Retina (tissue), 1 donor: ENCODE measurements at places on chromosomes 2 and 18.

DNA sequence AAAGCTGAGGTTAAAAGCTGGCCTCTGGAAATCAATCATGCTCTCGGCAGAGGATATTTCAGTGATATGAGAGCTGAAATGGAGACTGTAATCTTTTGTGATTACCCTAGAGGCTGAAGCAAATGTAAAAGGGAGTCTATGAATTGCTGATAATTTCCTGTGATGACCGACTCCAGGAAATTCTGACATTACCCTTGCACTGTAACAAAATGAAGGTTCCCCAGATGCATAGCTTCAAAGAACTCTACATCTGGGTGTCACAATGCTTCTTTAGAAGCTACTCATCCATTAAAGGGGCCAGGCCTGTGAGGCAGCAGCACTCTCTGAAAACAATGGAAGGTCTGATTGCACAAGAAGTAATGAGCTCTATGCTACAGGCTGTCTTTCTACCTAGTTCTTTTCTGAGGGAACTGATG is 268.2 kb upstream of the SESTD1 start:
- peak; percentile 45 for DNase-seq

- DNase-seq = no peak
Measured at GRCh38 chr2:105325389-105325963, 4.1 kb downstream of the TGFBRAP1 start.

DNA sequence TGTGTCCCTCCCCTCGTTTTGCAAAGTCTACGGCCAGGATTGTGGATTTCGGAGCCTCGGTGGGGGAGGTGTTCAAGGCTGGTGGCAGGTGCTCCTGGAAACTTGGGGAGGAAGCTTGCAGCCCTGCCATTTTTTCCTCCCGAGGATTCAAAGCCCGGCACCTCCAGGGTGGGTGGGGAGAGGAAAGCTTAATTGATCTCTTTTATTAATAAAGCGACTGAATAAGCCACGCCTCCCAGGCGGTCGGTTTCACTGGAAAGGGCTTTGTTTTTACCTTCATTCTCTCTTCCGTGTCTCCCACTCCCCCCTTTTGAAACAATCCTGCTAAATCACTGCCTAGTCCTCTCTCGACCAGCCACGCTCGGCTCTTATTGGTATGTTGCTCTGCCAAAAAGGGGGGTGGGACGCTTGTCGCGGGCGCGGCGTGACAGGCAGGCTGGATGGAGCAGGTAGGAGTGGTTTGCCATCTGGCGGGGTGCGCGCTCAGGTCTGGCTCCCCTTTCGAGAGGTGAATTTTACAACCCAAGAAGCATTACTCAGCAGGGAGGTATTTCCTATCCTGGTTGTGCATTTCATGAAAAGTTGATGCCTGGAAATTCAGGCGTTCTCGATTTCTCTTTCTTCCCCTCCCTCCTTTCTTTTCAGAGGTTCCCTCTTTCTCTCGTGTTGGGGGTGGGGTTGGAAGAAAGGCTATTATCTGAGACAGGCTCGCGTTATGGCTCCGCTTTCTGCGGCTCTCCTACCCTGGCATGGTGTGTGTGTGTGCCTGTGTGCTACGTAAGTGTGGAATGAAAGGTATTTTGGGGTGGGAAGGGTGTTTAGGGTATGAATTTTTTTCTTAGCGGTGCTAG is 1.4 kb downstream of the NEDD4L start:
- DNase-seq = peak; percentile 83

DNA sequence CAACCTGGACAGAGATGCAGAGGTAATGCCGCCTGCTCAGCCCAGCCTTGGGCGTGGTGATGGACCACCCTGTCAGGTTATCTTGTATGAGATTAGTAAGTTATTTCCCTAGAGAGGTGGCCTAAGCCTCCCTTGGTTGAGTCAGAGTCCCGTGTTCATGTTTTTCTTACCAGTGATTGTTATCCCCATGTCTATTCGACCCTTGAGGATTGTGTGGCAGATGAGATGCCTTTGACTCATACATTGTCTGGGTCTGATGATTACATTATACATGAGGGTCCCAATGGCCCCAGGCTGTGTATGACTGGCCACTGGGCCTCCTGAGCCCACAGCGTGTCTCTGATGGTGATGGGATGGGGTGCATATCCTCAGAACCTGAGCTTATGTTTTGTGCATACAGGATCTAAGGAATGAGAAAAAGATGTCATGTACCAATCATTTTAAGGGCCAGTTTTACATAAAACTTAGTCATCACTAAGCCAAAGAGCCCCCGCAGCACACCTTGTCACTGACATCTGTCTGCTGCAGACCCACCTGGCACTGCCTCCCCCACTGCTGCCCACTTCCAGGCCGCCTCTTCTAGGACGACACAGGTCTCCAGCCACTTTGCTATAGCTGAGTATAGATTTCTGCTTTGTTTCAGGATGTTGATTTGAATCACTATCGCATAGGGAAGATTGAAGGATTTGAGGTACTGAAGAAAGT is 7.7 kb downstream of the PPP1R7 start:
- DNase-seq = no peak

GRCh38 chr2:9188823-9189222 is 17.8 kb upstream of the ASAP2 start:
- DNase-seq = no peak

DNA sequence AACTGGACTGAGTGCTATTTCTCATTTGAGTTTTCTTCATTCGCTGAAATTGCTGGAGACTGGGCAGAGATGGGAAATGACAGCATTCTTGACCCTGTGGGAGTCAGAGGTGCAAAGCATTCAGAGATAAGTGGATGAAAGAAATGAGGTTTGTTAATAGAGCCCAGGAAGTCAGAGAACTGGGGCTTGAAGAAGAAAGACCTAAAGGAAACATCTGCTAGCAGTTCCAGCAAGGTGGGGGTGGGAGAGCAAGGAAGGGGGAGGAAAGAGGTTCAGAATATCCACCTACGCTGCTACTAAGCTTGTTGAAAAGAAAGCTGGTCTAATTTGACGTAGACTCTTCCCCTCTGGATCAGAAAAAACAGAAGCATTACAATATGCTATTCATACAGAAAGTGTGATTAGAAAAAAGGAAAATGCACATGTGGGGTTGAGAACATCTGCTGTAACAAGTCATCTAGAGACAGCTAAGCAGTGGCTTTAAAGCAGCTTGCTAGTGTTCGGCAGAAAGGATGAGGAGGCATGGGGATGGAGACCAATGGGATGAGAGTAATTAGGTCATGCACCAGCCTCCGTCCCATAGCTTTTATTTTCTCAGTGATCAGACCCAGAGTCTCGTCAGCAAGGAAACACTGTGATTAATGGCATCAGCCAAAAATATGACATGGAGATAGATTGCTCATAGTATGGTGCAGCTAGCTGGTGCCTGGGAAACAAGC is 29.7 kb downstream of the NAB1 start:
- DNase-seq = peak; percentile 43

DNA sequence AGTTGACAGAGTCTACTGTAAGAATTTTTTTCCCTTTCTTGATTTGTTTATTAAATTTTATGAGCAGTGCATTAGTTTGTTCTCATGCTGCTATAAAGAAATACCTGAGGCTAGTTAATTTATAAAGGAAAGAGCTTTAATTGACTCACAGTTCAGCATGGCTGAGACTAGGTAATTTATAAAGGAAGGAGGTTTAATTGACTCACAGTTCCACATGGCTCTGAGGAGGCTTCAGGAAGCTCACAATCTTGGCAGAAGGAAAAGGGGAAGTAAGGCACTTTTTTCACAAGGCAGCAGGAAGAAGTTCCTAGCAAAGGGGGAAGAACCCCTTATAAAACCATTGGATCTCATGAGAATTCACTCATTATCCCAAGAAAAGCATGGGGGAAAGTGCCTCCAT is 191.4 kb upstream of the VRK2 start:
- no peak for DNase-seq

DNA sequence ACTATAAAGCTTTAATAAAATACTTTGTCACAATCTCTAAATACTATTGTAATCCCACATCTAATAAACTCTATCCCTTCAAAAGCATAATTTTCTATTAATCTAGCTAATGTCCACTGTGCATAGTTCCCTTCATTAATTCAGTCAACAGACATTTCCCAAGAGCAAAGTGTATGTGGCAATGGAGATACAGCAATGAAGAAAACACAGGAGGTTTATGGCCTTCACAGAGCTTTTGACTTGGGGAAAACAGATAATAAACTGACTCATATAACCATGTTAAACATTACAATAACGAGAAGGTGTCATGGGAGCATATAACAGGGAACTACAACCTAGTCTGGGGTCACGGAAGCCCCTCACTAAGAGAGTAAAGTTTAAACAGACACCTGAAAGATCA is 86.3 kb downstream of the SPIRE1 start:
- no peak for DNase-seq

DNA sequence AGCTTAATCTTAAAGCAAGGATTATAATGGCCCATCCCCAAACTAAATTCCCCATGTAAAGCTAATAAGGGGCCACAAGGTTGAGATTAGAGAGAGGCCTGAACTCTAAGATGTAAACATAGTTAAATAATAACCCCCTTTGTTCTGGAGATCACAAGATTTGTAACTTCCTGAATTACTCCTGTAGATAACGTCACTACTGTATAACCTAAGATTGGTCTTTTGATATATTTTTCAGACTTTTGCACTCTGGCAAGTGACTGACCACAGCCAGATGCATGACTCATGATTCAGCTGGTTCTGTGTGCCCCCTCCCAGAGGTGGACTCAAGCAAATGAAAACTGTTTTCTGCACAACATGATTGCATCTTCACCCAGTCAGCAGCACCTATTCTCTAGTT is 686.0 kb upstream of the DDX18 start:
- DNase-seq = no peak

GRCh38 chr2:179939259-179939658 is 67.8 kb downstream of the CWC22 start:
- no peak for DNase-seq
